ENCODE measurements at places on chromosomes 13 and 19.

DNA sequence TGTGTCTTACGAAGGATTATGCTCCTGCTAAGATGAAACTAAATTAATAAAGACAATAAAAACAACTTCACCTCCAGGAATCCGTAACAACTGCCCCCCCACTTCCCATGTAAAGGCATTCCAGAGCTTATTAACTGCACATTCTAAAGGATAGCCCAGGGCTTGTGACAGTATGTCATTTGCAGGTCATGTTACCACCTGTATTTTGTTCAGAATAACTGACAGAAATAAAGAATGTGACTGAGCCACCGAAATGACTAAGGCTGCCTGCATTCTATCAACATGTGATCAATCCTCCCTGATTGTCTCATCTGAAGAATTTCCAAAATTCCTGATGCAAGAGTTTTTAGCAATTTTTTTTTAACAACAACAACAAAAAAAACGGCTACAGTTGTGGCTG lies 117.2 kb downstream of the MIPEP start:
- DNase-seq: no peak

DNA sequence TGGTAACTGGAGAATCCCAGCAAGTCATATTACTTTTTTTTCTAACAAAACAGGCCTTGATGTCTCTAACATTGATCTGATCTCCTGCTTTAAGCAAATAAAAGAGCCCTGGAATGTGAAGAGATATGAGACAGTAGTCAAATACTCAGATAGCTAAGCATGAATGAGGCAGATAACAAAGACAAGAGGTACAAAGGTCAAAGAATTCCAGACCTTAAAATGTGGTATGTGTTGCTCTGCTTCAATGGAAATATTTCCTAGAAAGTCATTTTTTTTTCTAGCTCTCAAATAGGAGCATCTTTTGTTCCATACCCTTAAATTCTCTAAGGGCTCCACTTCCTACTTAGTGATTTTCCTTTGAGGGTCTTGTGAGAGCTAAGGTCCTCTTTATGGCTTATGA lies 54.6 kb downstream of the ZNF254 start:
- no peak for DNase-seq

- peak; percentile 58 for DNase-seq
These were observed 1229.0 kb downstream of the PCDH9 start for GRCh38 chr13:66001140-66001539.

DNA sequence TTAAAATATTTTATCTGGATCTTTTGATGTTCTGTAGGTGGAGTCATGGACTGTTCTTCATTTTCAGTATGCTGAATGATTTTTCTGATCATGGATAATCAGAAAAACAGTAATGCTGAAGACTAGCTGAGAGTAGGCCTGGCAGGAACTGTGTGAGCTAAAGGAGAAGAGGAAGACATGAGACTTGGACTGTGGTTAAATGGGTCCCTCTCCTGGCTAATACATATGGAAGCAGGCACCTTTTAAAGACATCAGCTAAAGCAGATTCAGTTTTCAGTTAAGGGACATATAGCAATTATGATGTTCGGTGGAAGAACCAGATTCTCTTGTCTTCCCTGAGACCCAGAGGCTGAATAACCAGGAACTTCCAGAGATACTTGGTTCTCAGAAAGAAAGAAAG lies 169.4 kb downstream of the OLFM4 start:
- DNase-seq: peak; percentile 65

DNA sequence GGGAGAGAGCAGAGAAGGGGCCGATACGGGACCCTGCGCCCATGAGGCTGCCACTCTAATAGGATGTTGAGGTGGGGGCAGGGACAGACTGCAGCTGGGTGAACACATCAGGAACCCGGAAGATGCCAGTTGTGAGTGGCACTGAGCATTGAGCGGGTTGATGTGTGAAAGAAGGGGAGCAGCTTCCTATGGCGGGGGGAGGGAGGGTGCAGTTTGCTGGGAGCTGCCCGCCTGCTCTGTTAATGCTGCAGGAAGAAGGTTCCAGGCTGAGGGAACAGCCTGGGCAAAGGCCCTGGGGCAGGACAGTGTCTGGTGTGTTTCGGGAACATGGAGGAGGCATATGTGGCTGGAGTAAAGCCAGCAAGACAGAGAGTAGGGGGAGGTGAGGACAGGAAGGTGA lies 29.8 kb downstream of the DNM2 start:
- no peak for DNase-seq

- DNase-seq: no peak
These were observed 124.8 kb downstream of the DCLK1 start for GRCh38 chr13:36006347-36006746.

GRCh38 chr13:46759846-46760245 lies 37.1 kb downstream of the ESD start:
- peak; percentile 47 for DNase-seq

DNA sequence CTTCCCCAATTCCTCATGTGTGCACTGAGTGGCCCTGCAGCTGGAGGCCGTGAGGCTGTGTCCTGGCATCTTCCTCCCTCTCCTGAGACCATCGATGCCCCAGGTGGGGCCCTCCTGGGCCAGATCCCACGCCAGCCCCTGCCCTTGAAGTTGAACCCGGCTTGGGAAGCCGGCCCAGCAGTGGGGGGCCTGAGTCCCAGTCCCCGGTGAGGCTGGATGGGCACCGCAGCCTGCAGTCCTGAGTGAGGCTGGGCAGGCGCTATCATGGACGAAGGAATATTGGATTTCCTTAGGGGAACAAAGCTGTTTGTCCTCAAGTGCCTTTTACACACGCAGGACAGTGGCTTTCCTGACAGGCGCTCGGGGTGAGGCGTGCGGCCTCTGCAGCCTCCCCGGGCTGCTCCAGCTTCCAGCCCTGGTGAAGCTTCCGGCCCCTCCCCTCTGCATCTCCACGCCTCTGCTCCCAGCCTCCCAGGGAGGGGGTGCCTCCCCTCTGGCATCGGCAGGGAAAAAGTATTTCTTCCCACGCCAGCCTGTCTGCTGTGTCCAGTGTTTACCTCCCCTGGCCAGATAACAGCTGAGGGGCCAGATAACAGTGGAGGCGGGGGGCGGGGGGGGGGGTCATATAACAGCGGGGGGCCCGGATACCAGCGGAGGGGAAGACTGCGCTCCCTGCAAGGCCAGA lies 159.5 kb downstream of the KDM4B start:
- DNase-seq: no peak

DNA sequence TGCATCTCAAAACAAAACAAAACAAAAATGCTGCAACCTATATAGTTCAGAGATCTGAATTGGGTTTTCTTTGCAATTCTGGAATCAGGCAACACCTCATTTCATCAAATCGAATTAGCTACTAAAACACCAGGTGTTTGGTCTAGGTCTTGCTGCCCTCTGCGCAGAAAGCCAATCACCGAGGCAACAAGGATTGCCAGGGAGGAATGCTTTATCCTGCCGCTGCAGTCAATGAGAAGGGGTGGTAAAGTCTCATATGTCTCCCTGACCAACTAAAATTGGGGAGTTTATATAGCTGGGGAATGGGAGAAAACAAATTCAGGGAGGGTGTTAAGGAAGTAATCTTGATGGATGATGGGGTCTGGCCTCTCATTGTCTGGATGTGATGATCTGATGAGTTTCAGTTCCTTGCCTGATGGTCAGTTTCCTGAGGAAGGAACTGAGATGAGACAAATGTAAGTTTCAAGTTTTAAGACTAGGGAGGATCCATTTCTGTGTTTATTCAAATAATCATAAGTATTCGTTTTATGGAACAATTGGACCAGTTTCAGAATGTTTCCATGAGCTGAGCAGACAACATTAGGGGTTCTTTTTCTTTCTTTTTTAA lies 5.0 kb upstream of the YJU2 start:
- DNase-seq: no peak

GRCh38 chr19:4713384-4713951 lies 10.2 kb downstream of the DPP9 start:
- DNase-seq: no peak

- DNase-seq: no peak
These were observed 9.9 kb downstream of the CDC16 start for GRCh38 chr13:114244637-114245036.

- DNase-seq: no peak
These were observed 116.5 kb upstream of the FBXL3 start for GRCh38 chr13:77143431-77143830.

DNA sequence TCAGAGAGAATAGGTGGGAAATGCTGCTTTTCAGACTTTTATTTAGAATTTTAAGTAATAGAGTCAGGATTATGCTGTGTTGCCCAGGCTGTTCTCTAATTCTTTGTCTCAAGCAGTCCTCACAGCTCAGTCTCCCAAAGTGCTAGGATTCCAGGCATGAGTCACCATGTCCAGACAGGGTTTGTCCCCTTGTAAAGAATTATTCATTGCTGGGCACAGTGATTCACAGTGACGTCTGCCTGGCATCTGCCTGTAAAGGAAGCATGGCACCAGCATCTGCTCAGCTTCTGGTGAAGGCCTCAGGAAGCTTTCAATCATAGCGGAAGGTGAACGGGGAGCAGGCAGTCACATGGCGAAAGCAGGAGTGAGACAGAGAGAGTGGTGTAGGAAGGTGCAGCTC lies 17.7 kb downstream of the ZNF763 start:
- no peak for DNase-seq

DNA sequence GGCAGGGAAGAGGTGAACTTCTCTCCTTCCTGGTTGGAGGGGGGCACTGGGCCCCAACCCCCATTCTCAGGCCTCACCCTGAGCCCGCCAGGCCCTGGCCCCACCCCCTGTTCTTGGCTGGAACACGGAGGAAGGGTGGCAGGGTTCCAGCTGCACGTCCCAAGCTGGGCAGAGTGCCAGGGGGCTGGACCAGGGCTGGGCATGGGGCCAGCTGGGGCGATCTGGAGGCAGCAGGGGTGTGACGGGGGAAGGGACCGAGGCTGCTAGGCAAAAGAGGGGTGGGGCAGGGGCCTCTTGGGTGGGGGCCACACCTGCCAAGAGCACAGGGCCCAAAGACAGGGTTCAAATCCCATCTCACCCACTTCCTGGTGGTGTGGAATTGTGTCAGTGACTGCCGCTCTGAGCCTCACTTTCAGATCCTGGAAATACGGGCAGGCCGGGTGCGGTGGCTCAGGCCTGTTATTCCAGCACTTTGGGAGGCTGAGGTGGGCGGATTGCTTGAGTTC lies 2.2 kb downstream of the HIF3A start:
- peak; percentile 95 for DNase-seq
